ENCODE measurements at places on chromosomes 7 and 10.

DNA sequence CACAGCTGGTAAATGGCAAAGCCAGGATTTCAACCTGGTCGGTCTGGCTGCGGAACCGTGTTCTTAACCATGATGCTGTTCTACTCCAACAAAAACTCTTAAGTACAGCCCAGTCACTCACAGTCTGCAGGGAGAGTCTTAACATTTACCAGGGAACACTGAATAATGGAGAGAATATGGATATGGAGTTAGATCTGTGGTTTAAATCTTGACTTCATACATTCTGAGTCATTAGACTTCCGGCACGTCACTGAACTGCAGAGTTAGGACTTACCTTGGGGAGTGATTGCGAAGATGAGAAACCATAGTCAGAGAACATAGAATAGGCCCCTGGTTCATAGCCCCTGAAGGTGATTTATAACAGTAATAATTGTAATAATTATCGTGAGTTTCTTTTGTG, 61.7 kb downstream of the ADRA2A start:
- H3K4me1 ChIP-seq, result no peaks in the 10 kb centered on the region
- H3K27me3 ChIP-seq, result no peaks in the 10 kb centered on the region
- no peak for DNase-seq
- H3K27ac ChIP-seq, result no peak overlapping the region
- H3K36me3 ChIP-seq, result no peaks in the 10 kb centered on the region

- no peaks in the 10 kb centered on the region for H3K4me1 ChIP-seq
- H3K36me3 ChIP-seq, result peaks cover 6% of the 10 kb centered on the region
- H3K27me3 ChIP-seq, result no peaks in the 10 kb centered on the region
- no peak for DNase-seq
- H3K4me3 ChIP-seq, result no peak overlapping the region
- H3K27ac ChIP-seq, result no peak overlapping the region
Observed at GRCh38 chr10:95335933-95336699, 45.3 kb upstream of the PDLIM1 start.

DNA sequence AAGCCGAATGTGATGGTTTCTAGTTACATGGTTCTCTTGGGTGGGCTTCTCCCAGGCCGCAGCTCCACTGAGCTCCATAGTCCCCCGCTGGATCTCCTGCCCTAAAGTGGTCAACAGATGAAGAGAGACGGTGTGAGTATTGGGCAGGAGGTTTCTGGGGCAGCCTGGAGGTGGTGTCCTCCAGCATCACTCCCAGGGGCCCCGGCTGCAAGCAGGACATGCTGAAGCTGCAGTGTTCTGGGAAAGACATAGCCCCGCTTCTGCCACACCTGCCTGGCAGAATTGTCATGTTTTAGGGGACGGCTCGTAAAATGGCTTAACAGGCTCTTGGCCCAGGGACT, 40.4 kb downstream of the CALML3 start:
- no peaks in the 10 kb centered on the region for H3K36me3 ChIP-seq
- H3K27ac ChIP-seq, result no peak overlapping the region
- no peak for DNase-seq
- no peak overlapping the region for H3K4me3 ChIP-seq
- no peaks in the 10 kb centered on the region for H3K27me3 ChIP-seq
- H3K4me1 ChIP-seq, result peaks cover 3% of the 10 kb centered on the region

- H3K27ac ChIP-seq, result no peak overlapping the region
- no peaks in the 10 kb centered on the region for H3K4me1 ChIP-seq
- no peak overlapping the region for H3K4me3 ChIP-seq
Observed at GRCh38 chr10:2475711-2476217, 591.6 kb upstream of the PFKP start.

Measured in left lung (tissue), 14 donors.